ENCODE measurements at places on chromosomes 16 and 17. TPM values are rescaled to one million over a fixed set of nuclear protein-coding genes. Genes with fewer than 3 reads are reported as not detected.

The CDK5R1 gene
- total RNA-seq, result 0.72 TPM

The CPHXL2 gene
- not detected for total RNA-seq

The LRRC46 gene
- total RNA-seq, result 2.4 TPM

The RMI2 gene
- 17.1 TPM for total RNA-seq

The DOC2B gene
- 2.2 TPM for total RNA-seq

The KRT25 gene
- not detected for total RNA-seq

The ACAP1 gene
- total RNA-seq, result 5.3 TPM

The PTGES3L gene
- 10.4 TPM for total RNA-seq

The RFWD3 gene
- 59.2 TPM for total RNA-seq

The ZPBP2 gene
- total RNA-seq, result 5.3 TPM

The TMEM220 gene
- 20.0 TPM for total RNA-seq

The PCTP gene
- total RNA-seq, result 7.7 TPM

The PLLP gene
- total RNA-seq, result 0.24 TPM

The KRTAP4-4 gene
- 2.6 TPM for total RNA-seq

The NACA2 gene
- total RNA-seq, result not detected

The HSD3B7 gene
- 26.0 TPM for total RNA-seq

The CDRT4 gene
- total RNA-seq, result 1.4 TPM

The SAMD14 gene
- 5.5 TPM for total RNA-seq

The FOXL1 gene
- total RNA-seq, result 6.5 TPM

The SEZ6 gene
- 1.7 TPM for total RNA-seq

The SNAI3 gene
- total RNA-seq, result not detected

The PYDC1 gene
- not detected for total RNA-seq

The TMEM88 gene
- total RNA-seq, result 1.7 TPM
